ENCODE measurements at places on chromosomes 6 and 20. TPM values are rescaled to one million over a fixed set of nuclear protein-coding genes. Genes with fewer than 3 reads are reported as not detected.
A peak's percentile ranks its signal among the peaks of the same experiment; 100 is the strongest.

Gene ASIP
- not detected for total RNA-seq

Gene PRR18
- not detected for total RNA-seq

Gene PRSS16
- total RNA-seq, result not detected

Gene PNPLA1
- total RNA-seq, result not detected

Gene IGF2R
- total RNA-seq, result 153 TPM

Gene AVP
- not detected for total RNA-seq

Gene THEMIS
- total RNA-seq, result not detected

Gene SPAG4
- 19.1 TPM for total RNA-seq

Gene MGME1
- 21.5 TPM for total RNA-seq

Gene GPX5
- total RNA-seq, result not detected

DNA sequence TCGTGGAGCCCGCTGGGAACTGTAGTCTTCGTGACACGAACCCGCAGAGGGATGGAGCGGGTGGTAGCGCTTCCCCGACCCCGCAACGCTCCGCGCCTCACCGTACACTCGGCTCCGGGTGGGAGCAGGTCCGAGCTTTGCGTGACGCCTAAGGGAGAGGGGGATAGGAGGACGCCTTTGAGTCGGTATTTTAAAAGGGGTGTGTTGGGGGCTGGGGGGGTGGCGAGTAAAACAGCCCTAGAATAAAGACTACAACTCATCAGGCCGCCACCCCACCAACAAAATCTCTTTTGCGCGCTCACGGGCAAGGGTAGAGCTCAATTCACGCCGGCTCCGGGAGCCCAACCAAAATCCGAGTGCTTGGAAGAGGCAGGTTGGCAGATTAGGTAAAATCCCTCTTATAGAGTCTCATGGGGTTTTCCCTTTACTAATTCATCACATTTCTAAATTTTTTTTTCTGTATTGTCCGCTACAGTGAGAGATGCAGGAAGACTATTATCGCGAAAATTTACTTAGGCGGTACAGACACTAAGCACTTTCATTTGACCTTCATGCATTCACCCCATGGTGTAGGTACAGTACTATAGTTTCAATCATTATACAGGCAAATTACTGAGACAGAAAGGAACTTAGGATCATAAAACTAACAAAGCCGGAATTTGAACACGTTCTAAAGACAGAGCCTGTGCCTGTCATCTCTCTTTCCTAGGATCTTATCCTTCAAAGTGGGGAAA is 706 bp upstream of the SNX14 start:
- peak; percentile 35 for DNase-seq

DNA sequence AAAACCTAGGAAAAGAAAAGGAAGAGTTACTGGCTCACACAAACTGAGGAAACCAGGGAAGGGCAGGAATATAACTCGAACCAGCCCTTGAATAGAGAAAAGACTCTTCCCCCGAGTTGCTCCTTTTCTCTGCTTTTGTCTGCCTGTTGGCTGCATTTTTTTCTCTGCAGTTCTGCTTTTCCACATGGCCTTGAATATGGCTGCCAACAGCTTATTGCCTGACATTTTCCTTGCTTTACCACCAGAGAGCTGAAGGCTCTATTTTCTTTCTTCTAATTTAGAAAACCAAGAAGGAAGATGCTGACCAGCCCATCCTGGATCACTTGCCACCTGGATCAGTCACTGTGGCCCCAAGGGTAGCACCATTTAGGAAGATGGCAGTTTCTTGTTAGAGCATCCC is 164.8 kb upstream of the MAN1A1 start:
- no peak for DNase-seq

GRCh38 chr20:36644706-36645095 is 1.3 kb downstream of the SLA2 start:
- DNase-seq, result peak; percentile 26

DNA sequence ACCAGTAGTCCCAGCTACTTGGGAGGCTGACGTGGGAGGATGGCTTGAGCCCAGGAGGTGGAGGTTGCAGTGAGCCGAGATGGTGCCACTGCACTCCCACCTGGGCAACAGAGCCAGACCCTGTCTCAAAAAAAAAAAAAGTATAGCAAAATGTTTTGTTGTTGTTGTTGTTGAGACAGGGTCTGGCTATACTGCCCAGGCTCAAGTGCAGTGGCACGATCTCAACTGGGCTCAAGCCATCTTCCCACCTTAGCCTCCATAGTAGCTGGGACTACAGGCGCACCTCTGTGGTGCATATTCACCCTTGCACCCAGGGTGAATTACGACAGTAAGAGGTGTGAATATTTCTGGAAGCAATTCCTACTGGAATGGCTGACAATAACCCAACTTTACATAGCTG is 11.4 kb upstream of the UBR2 start:
- no peak for DNase-seq

GRCh38 chr6:12803486-12803885 is 86.9 kb downstream of the PHACTR1 start:
- no peak for DNase-seq

- DNase-seq, result no peak
Observed at GRCh38 chr6:32327103-32327502, 44.6 kb downstream of the TSBP1 start.

- DNase-seq, result no peak
Observed at GRCh38 chr20:20915844-20916243, 190.3 kb downstream of the LINC00237 start.

DNA sequence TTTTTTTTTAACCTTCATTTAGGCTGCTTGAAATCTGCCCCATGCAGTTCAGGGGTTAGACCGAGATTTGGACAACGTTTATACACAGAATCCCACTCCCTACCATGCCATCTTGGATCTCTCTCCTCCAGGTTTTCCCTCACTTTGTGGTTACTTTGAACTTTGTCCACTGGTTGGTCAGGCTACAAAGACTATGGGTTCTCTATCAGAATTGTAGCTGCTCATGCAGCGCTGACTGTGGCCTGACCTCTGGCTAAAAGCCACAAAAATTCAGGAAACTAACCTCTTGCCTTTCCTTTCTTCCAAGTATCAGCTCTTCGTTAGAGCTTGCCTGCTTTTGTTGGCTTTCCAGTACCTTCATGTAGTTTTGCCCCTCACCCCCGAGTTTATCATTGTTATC is 44.9 kb upstream of the KCNG1 start:
- no peak for DNase-seq

DNA sequence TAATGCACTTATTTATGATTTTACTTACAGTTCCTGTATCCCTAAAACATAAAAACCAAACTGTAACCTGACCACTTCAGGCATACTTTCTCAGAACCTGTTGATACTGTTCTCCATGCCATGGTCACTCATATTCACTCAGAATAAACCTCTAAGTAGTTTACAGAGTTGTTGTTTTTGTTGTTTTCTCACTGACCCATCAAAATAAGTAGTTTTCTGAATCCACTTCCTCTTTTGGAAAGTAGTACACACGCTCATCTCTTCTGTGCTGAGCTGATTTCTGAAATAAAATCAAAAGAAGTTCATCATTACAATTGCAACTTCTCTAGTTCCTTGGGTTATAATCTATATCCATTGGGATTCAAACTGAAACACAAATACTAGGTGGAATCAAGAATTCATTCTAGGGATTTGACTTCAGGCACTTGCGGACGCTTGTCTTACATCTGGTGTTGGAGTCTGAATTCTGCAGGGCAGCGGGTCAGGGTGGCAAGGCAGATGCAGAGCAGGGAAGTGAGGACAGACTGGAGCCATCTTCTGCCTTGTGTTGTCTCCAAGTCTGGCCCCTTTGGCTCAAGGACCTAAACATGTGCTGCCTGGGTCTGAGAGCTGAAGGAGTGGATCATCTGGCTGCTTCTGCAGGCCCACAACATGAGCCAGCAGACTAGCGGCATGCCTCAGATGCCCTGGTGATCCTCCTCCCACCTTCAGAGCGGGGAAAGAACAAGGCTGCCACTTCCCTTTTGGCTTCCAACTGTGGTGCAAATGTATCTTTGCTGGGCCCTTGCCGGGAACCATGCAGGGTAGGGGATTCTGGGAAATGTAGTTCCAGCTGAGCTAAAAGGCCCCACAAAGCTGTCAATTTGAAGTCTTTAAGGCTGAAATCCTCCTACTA is 167.9 kb upstream of the MYLIP start:
- DNase-seq, result peak; percentile 26

DNA sequence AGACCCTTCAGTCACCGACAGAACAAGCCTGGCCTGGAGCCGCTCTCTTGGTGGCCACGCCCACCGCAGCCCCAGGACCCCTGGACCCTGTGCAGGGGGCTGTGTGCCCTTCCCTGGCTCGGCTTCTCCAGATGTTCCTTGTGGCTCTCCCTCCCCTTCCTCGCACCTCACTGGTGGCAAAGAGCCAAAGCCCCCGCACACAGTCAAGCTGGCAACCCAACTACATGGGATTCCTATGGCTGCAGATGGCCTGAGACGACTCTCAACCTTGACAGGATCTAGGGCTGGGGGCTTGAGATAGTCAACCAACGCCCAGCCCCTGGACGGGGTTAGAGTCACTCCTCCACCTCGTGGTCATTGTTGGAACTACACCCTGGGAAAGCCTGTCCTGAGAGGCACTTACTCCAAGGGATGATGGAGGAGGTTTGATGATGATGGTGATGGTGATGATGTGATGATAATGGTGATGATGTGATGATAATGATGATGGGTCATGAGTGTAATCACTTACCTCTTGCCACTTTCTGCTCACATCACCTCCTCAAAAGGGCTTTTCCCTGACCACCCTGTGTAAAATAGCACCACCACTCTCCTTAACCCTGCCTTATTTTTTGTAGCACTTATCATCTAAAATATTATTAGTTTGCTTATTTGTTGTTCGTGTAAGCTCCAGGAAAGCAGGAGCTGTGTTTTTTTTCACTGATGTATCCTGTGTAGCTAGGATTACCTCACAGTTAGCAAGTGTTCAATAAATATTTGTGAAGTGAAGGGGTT is 278.4 kb downstream of the LRFN2 start:
- peak; percentile 69 for DNase-seq

DNA sequence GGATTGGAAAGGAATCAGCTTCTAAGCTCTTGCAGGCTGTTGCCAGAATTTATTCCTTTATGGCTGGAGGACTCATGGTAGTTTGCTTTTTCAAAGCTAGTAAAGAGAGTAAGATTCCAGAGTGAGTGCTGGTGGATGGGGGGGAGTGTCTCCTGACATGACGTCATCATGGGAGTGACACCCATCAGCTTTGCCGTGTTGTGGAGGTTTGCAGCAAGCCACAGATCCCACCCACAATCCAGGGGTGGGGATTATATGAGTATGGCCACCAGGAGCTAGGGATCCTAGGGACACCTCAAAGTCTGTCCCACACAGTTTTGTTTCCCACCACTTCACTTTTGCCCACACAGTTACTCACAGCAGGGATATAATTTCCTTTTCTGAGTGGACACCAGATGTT is 28.7 kb upstream of the PMEPA1 start:
- DNase-seq, result no peak

GRCh38 chr20:8246716-8247115 is 114.7 kb downstream of the PLCB1 start:
- DNase-seq, result no peak

GRCh38 chr6:168190014-168190405 is 111.0 kb upstream of the FRMD1 start:
- no peak for DNase-seq

GRCh38 chr6:116369964-116370759 is 585 bp upstream of the DSE start:
- no peak for DNase-seq

All from dermis blood vessel endothelial cell (primary cell).